Fibroblast of pulmonary artery (primary cell): ENCODE measurements at places on chromosomes 4 and X.
A peak's percentile ranks its signal among the peaks of the same experiment; 100 is the strongest.

DNA sequence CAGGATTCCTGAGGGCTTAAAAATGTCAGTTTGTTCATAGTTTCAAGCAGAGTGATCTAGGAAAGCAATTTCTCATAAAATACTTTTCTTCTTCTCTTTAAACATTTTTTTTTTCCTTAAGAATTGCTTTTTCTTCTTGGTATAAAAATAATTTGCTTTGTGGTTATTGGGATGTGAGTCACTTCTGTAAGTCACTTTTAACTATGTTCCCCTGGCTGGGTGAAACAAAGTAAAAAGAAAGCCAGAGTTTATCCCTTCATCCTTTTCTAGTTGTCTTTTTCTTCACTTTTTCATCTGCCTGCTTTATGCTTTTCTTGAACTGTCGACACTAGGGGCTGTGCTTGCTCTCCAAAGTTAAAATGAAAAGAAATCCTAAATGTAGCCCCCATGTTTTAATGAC lies 33.5 kb downstream of the ARSJ start:
- DNase-seq = peak; percentile 38

DNA sequence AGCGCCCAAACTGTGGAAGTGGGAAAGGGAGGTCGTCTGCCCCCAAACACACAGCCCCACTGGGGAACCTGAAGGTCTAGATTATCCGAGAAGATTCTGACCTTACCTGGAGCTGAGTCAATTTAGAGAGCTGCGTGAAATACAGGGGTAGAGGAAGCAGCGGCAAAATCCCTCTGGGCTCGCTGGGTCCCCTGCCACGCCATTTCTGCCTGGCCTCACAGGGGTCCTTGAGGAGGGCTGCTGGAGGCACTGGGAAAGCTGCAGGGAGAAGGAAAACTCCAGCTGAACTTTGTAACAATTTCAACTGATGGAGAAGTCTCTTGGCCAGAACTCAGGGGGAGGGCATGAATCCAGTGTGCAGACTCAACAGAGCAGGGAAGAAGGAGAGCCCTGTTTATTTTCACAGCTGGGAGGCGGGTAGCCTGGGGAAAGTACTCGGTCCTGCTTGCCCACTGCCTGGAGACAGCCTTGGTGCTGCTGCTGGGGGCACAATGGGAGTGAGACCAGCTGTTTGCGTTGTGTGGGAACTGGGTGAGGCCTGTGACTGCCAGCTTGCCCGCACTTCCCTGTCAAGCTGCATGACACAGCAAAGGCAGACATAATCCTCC lies 93.2 kb upstream of the MAPK10 start:
- DNase-seq = peak; percentile 36

- DNase-seq = no peak
Measured at GRCh38 chr4:140078366-140078765, 75.6 kb downstream of the MAML3 start.

DNA sequence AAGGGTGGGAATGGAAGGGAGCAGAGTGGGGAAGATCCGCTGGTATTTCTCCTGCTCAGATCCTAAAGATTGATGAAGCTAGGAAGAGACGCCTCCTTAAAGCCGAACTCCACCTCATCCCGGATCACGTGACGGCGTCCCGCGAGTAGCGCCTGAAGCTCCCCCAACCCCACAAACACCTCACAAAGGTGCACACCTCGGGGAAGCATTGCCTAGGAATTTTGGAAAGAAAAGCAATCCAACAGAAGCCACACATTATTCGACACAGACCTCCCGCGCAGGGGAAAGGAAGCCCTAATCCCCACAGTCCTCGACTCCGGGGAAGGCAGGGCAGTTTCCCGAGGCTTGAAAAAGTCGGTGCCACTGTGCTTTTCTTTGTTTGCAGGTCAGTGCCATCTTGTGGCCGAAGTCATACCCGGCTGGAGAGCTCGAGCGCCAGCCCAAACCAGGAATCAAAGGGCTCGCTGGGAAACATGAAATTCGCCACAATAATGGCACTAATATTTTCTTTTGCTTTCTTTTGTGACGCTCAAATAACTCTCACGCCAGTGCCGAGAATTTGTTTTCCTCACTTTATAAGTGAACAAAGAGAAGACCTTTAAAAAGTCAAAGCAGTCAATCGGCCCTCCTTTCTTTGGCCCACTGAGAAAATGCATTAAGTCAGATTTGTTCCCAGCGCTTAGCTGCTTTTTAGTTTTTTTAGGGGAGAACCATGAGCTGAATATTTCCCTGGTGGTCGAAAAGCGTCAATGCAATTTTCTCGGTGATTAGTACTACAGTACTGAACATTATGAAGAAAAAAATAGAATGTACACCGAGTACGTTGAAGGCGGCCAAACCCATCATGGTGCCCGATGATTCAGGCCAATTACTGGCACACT lies at the start of gene NPY1R:
TSS of gene NPY1R (minus strand) at position 71 of the 881 bp plus-strand sequence. CDS start 6,042 bp downstream, outside the sequence.
- DNase-seq = peak; percentile 86

- peak; percentile 4 for DNase-seq
Measured at GRCh38 chr4:137032222-137032621, 500.1 kb downstream of the PCDH18 start.

DNA sequence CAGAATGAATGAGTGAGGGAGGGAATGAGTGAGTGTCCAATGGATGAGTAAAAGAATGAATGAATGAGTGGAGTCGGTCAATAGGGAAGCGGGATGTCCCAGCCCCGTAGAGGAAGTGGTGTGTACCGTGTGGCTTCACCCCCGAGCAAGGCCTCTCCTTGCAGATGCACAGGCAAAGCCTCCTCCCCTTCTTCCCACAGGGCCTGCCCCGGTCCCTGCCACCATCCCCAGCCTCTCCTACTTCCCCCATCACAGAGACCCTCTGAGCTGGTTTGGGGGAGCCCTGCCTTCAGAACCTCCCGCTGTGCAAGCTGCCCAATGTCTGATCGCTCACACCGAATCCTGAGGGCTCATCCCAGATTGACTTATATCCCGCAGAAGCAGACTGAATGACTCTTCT lies 13.6 kb downstream of the HTRA3 start:
- DNase-seq = no peak

- no peak for DNase-seq
Measured at GRCh38 chr4:77880784-77881183, 18.2 kb downstream of the MRPL1 start.

DNA sequence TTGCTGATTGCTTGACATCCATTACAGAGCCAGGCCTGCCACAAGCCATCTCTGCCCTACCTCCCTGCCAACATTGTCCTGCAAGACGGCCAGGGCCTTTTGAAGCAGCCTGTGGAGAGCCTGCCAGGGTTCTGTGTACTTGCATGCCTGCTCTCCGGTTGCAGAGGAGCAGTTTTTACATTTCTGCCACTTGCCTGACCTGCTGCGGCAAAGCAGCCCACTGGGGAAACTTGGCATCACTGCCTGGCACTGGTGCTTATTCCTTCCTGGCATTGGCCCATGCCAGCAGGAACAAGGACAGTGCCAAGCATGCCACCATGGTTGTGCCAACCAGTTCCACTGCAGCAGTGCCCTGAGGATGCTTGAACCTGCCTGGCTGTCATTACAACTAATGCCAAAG lies 167.1 kb downstream of the NHS start:
- no peak for DNase-seq
